ENCODE measurements at places on chromosomes 12 and 14. TPM values are rescaled to one million over a fixed set of nuclear protein-coding genes. Genes with fewer than 3 reads are reported as not detected.

- ATAC-seq: no peak
These were observed 63.2 kb downstream of the DIO3 start for GRCh38 chr14:101624536-101624935.

DNA sequence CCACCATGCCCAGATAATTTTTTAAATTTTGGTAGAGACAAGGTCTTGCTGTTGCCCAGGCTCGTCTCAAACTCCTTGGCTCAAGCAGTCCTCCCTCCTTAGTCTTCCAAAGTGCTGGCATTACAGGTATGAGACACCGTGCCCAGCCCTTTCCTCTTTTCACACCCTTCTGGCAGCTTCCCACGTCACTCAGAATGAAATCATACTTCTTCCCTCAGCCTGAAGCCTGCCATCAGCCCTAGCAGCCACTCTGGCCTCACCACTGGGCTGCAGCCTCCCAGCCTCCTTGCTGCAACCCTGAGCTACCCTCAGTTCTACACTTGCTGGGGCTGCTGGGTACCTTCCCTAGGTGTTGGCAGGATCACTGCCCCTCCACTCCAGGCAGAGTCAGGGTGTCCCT, 18.2 kb downstream of the ANKRD9 start:
- no peak for ATAC-seq

DNA sequence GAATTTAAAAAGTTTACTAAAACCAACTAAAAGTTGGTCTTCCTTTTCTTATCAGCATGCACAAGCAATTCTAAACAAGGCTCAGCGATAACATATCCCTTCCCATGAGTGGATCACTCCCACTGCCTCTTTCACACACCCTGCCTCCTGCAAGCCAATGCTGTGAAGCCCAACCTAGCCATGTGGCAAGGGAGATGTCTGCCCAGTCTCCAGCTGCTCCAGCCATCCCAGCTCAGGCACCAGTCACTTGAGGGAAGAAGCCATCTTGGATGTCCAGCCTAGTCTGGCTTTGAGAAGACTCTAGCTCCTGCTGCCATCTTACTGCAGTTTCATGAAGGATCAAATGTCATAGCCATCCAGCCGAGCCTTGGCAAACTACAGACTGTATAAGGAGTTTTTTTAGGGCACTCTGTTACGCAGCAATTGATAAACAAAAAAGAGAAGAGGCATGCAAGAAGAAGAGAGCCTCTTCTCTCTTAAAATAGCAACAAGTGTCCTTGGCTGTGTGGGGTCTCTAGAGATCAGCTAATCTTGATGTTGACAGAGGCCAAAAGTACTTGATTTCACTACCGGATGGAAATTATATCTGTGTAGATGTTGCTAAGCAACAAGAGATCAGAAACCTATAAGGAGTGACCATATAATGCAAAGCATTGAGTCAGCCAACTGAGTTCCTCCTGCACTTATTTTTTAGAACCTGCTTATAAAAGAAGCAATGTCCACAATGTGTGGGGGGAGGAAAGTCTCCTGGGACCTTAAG, 108.9 kb downstream of the PTCSC3 start:
- no peak for ATAC-seq

- peak; percentile 97 for ATAC-seq
These were observed 216.7 kb downstream of the MED13L start for GRCh38 chr12:116060764-116061163.

DNA sequence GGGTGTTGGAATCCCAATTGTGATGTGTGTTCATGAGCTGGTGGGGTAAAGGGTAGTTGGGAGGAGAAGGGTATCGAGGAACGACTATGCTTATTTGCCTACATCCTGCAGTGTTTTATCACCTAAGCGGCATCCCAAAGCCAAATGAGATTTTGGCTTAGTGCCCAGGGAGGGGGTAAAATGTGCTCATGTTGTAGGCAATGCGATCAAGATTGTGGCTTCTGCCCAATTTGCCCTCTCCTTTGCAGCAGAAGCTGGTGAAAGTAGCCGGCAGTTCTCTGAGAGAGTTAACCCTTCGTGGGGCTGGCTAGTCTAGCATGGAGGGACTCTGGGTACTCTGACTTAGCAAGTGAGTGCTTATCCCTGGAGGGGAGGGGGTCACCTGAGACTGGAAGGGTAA, 753 bp downstream of the RPH3A start:
- no peak for ATAC-seq

DNA sequence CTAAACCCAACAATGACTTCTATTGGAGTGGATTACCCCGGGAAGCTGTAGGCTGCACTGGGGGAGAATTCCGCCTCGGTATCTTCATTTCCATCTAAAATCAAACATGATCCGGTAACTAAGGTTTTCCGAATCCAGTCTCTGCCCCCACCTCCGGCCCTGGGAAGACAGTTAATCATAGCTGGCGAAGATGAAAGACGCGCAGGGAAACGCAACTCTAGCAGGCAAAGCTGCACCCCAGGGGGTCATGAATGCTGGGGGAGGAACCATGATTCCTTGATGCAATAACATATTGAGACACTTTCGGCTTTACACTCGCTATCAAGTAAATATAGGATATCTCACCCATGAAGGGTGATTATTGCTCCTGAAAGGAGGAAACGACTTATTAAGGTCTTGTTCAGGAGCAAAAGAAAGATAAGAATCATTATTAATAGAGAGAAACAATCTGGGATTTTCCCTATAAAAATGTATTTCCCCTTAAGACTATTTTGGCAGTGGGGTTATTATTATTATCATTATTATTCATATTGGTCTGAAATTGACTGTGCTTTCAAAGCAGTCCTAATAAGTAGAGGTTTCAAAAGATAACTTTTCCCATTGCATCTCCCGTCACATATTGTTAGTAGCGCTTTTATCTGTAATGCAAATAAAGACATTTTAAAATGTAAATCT, 614.9 kb downstream of the VRK1 start:
- ATAC-seq: no peak

DNA sequence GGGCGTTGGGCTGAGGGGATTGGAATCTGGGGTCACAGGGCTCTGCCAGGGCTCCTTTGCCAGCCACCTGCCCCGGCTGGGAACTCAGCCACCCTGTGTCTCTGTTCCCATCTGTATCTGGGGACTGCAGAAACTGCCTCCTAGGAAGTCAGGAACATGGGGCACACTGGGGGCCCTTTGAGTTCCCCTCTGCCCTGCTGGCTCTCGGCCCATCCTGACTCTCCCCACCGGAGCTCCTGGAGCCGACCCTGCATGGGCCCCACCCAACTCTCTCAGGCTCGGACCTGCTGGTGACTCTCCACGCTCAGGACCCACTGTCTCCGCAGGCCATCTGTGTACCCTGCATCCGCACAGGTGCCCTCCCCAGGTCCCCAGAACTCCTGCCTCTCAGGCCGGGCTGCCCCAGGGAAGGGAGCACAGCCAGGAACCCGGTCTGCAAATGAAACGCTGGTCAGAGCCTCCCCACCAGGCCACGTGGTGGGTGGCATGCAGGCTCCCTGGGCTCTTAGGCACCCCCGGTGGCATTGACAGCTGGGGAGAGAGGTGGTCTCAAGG, 82.8 kb downstream of the KIF26A start:
- no peak for ATAC-seq

GRCh38 chr14:99229654-99230207, 42.3 kb downstream of the BCL11B start:
- ATAC-seq: no peak

GRCh38 chr12:24560192-24560775, 388.6 kb downstream of the BCAT1 start:
- no peak for ATAC-seq

DNA sequence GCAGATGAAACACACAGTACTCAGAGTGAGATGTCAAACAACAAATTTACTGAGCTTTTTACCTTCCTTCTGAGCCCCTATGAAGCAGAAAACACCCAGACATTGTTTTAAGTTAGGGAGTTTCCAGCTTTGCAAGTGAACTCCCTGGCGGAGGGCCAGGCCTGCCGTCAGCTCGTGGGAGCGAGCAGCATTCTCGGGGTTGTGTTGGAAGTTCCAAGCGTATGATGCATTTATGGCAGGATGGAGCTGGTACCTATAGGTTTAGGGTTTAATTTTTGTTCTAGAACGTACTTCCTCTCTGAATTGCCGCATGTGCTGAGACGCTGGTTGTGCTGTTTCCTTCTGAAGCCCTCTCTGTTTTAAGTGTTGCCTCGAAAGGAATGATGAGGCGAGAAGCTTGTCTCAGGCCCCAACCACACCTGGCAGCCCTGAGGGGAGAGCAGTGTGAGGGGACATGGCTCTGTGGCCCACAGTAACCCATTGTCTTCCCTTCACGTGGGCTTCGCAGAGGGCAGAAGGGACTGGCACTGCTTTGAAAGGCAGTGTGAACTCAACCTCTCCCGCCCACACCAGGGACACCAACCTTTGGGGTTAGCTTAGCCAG, 76.6 kb downstream of the SSPN start:
- peak; percentile 10 for ATAC-seq

DNA sequence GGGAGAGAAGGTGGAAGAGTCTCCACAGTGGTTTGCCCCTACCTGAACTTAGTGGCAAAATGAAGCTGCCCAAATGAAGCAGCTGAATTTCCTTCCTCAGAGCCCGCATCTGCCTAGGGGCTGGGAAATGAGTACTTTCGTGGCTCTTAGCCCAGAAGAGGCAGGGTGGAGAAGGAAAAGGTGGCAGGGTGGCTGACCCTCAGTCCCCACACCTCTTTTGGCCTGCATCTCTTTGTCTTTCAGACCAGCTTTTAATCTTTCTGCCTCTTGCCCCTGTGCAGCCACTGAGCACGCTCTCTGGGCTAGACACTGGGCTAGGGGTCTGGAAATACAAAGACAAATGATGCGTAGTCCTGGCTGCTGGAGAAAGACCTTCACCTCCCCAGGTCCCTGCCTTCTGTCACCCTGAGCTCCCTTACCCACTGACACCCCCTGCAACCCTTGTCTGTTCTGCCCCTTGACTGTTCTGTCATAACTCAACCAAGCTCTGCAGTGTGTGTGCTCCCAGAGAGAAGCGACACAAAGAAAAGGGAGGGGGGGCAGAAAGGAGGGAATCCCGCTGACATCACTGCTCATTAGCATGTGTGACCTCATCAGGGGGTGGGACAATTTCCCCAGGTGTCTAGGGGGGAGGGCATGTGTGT, 371 bp upstream of the REM2 start:
- no peak for ATAC-seq

- ATAC-seq: no peak
These were observed 76.3 kb downstream of the CCDC88C start for GRCh38 chr14:91341334-91341733.

- ATAC-seq: no peak
These were observed 347.4 kb downstream of the DPF3 start for GRCh38 chr14:72546344-72547016.

- no peak for ATAC-seq
These were observed 77.1 kb upstream of the DICER1 start for GRCh38 chr14:95234426-95234825.

- ATAC-seq: no peak
These were observed 408.2 kb upstream of the CCDC196 start for GRCh38 chr14:66078006-66078405.

DNA sequence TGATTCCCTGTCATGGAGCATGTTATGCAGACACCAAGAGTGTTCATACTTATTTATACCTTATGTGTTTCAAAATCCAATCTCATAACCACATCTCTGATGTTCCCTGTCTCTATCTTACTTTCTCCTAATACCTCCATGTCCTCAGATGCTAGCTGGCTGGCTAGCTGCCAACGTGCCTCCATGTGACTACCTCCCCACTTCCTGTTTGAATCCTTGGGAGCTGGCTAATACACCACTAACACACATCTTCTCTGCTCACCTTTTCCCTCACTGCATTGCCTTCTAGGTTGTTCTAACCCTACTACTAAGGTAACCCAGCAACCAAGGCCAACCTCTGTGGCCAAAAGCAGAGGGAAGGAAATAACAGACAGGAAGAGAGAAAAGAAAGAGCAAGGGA, 27.3 kb downstream of the TTC5 start:
- ATAC-seq: no peak

GRCh38 chr12:13552830-13553229, 356.3 kb downstream of the EMP1 start:
- no peak for ATAC-seq

DNA sequence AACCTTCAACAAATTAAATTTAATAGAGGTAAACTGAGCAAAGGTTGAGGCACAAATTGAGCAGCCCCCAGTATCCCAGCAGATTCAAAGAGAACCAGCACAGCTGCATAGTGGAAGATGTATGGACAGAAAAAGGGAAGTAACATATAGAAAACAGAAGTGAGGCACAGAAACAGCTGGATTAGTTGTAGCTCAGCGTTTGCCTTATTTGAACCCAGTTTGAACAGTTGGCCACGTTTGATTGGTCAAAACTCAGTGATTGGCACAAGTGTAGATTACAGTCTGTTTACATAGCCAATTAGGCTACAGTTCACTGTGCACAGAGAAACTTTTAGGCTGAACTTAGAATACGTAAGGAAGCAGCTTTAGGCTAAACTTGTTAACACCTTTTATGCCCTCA, 315.5 kb downstream of the RMST start:
- ATAC-seq: no peak

- ATAC-seq: no peak
These were observed 82.1 kb upstream of the TMCC3 start for GRCh38 chr12:94732367-94732990.

GRCh38 chr12:118827606-118828005, 153.7 kb upstream of the SRRM4 start:
- ATAC-seq: no peak

DNA sequence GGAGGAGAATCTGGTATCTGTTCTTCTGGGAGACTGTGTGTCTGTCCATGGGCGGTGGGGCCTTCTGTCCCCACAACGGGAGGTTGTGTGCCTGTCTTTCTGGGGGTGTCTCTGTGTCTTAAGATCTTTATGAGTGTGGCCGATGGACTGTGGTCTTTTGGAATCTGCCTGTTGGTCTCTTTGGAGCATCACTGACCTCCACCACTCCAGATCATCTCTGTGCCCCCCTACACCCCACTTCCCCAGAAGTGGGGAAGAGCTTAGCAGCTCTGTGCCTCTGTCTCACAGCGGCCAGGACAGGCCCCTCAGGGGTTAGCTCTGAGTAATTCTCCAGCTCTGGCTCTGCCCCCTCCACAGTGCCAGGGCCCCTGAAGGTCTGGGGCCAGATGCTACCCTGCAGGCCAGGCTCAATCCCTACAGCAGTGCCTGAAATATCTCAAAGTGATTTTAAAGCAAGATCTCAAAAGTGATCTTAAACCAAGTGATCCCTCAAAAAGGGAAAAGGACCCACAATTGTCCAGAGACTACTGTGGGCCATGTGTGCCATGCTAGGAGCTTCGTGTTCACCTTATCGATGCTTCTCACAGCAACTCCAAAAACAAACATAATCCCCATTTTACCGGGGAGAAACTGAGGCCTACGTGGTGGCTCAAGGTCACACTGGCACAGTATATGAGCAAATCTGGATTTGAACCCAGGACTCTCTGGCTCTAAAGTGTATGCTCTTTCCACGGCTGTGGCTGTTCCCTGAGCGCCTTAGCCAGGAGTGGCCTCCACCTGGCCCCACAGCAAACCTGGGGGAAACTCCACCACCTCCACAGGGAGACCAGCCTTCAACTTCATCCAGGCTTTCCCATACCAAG, 26.0 kb upstream of the KRT78 start:
- ATAC-seq: no peak

GRCh38 chr12:81263072-81263471, 185.2 kb downstream of the ACSS3 start:
- no peak for ATAC-seq

The MGP gene
- total RNA-seq: not detected

The PPM1H gene
- total RNA-seq: not detected

The FBRSL1 gene
- 34.7 TPM for total RNA-seq

The SRSF9 gene
- total RNA-seq: 138 TPM

The CTDSP2 gene
- total RNA-seq: 68.5 TPM

The XPOT gene
- total RNA-seq: 72.7 TPM
